Osteoblast (primary cell): ENCODE measurements at places on chromosomes 3 and 15. TPM values are rescaled to one million over a fixed set of nuclear protein-coding genes. Genes with fewer than 3 reads are reported as not detected.
A peak's percentile ranks its signal among the peaks of the same experiment; 100 is the strongest.

Gene SNTN
- total RNA-seq: not detected in 2 replicates

Gene ADAMTS17
- total RNA-seq: under 0.01 and 0.29 TPM in 2 replicates

Gene CIAO2A
- 45.2 and 51.0 TPM in 2 replicates for total RNA-seq

Gene SAMMSON
- not detected in 2 replicates for total RNA-seq

Gene OCA2
- not detected in 2 replicates for total RNA-seq

Gene CDHR4
- total RNA-seq: under 0.01 TPM in 1 of 2 replicates, not detected in the other

Gene SPINT1
- total RNA-seq: 0.72 and 0.88 TPM in 2 replicates

Gene GTF2E1
- 13.0 and 14.4 TPM in 2 replicates for total RNA-seq

Gene SPTBN5
- under 0.01 and 0.36 TPM in 2 replicates for total RNA-seq

Gene NPAP1
- total RNA-seq: not detected in 2 replicates

Gene DUOX2
- total RNA-seq: under 0.01 TPM in 1 of 2 replicates, not detected in the other

GRCh38 chr15:62850791-62851291, 191.7 kb upstream of the TPM1 start:
- peak overlapping the region; percentile 73 for H3K27ac ChIP-seq
- no peaks in the 10 kb centered on the region for H3K36me3 ChIP-seq
- peak overlapping the region; percentile 0 for H3K4me3 ChIP-seq
- peak; percentile 91 for DNase-seq

DNA sequence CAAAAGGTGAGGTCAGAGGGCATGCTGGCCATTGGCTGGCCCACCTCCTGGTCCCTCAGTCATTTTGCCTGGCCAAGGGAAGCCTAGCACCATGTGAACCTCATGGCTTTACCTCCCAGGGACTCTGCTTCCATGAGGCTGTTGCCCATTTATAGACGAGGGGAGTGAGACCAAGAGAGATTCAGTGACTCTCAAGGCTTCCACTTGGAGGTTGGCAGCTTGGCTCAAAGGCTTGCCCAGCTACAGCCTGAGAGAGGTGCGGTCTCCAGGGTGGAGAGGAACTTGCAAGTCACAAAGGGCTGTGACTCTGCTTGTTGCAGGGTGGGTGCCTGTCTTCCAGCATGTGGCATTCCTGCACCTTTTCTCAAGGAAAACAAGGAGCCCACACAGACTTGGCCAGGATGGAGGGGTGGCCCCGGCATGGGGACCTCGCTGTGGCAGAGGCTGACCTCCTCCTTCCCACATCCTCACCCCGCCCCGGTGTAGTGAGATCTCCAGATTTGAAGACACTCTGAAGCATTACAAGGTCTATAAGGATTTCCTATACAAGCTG, 24.5 kb downstream of the CFAP100 start:
- peak; percentile 65 for DNase-seq
- H3K4me3 ChIP-seq: no peak overlapping the region
- no peak overlapping the region for H3K27ac ChIP-seq
- no peaks in the 10 kb centered on the region for H3K4me1 ChIP-seq

- H3K4me1 ChIP-seq: no peaks in the 10 kb centered on the region
- H3K36me3 ChIP-seq: no peaks in the 10 kb centered on the region
- DNase-seq: no peak
- peaks cover 6% of the 10 kb centered on the region for H3K27me3 ChIP-seq
- no peak overlapping the region for H3K27ac ChIP-seq
These were observed 46.1 kb upstream of the TNFSF10 start for GRCh38 chr3:172569128-172570008.

DNA sequence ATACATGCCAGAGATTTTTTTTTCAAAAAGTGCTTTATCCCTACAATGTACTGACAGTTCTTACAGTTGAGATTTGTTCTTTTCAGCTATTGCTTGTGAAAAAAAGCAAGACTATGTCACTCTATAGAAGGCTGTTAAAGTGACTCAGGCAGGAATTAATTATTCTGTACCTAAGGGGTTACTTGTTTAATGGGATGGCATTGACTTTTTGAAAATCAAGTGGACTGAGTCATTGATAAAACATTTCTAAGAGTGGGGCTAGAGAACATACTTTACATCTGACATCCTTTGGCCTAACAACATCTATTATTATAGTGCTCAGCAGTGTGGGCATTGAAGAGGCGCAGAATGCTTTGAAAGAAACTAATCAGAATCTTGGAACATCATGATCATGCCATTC, 34.3 kb downstream of the INTS14 start:
- H3K36me3 ChIP-seq: peaks cover 49% of the 10 kb centered on the region
- no peaks in the 10 kb centered on the region for H3K27me3 ChIP-seq
- H3K27ac ChIP-seq: peak overlapping the region; percentile 53
- H3K4me3 ChIP-seq: no peak overlapping the region
- peaks cover 26% of the 10 kb centered on the region for H3K4me1 ChIP-seq

- H3K27me3 ChIP-seq: no peaks in the 10 kb centered on the region
- H3K4me3 ChIP-seq: no peak overlapping the region
- no peak for DNase-seq
- H3K36me3 ChIP-seq: no peaks in the 10 kb centered on the region
- no peaks in the 10 kb centered on the region for H3K4me1 ChIP-seq
These were observed 166.1 kb downstream of the PYDC2 start for GRCh38 chr3:191627064-191627463.

GRCh38 chr15:31458596-31459399, 132.2 kb downstream of the KLF13 start:
- H3K36me3 ChIP-seq: no peaks in the 10 kb centered on the region
- no peak for DNase-seq
- no peak overlapping the region for H3K27ac ChIP-seq
- H3K27me3 ChIP-seq: peaks cover 3% of the 10 kb centered on the region
- peaks cover 29% of the 10 kb centered on the region for H3K4me1 ChIP-seq

DNA sequence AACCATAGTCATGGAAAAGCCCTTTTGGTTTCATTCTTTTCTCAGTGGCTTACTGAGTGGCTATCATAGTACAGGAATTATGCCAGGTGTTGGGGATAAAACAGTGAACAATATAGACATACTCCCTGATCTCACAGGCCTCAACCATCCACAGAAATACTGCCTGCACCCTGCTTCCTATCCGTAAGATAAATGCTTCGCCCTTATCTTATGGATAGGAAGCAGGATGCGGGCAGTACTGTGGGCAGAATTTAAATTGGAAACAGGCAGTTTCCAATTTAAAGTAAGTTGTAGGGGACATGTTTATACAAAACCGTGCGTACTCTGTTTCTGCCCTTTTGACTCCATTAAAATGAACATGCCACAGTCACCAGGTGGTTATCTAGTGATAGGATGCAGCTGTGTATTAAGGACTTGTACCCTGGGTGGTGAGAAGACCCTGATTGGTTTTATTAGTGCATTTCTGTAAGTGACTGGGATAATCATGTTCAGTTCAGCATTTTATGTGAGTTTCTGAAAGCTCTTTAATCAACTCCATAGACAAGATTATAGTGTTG, 141.8 kb upstream of the BHLHE40 start:
- no peaks in the 10 kb centered on the region for H3K4me1 ChIP-seq
- H3K4me3 ChIP-seq: no peak overlapping the region
- no peak overlapping the region for H3K27ac ChIP-seq
- no peak for DNase-seq

DNA sequence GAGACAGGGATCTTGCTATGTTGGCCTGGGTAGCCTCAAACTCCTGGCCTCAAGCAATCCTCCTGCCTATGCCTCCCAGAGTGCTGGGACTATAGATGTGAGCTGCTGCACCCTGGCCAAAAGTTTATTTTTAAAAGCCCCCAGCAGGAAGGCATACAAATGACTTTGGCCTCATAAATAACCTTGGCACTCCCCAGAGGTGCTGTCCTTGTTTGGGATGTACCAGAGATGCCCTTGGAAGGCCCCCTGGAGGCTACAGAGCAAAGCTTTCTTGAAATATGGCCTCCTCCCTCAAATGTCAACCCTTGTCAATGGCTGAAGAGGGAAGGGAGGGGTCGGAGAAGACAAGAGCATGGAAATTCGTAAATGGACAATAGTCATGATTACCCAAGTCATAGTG, 14.0 kb upstream of the RTP3 start:
- no peak overlapping the region for H3K27ac ChIP-seq
- H3K36me3 ChIP-seq: no peaks in the 10 kb centered on the region
- H3K4me3 ChIP-seq: no peak overlapping the region
- peaks cover 25% of the 10 kb centered on the region for H3K27me3 ChIP-seq
- DNase-seq: no peak

DNA sequence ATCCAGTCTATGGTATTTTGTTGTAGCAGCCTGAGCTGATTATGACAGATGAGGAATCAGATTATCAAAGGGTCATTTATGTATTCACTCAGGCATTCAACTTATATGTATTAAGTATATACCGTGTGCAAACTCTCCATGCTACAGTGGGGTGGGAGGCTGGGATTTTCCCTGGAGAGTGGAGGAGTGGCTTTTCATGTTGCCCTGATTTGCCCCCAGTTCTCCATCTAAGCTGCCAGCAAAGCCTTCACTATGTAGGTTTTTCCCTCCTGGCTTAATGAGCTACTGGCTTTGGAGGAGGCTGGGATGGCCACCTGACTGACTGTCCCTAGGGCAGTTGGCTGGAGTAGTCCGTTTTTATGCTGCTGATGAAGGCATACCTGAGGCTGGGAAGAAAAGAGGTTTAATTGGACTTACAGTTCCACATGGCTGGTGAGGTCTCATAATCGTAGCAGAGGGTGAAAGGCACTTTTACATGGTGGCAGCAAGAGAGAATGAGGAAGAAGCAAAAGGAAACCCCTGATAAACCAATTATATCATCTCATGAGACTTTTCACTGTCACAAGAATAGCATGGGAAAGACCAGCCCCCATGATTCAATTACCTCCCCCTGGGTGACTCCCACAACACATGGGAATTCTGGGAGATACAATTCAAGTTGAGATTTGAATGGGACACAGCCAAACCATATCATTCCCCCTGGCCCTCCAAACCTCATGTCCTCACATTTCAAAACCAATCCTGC, 253.9 kb downstream of the RPLP1 start:
- peaks cover 6% of the 10 kb centered on the region for H3K4me1 ChIP-seq
- no peak for DNase-seq
- H3K4me3 ChIP-seq: no peak overlapping the region
- H3K36me3 ChIP-seq: no peaks in the 10 kb centered on the region
- no peak overlapping the region for H3K27ac ChIP-seq

DNA sequence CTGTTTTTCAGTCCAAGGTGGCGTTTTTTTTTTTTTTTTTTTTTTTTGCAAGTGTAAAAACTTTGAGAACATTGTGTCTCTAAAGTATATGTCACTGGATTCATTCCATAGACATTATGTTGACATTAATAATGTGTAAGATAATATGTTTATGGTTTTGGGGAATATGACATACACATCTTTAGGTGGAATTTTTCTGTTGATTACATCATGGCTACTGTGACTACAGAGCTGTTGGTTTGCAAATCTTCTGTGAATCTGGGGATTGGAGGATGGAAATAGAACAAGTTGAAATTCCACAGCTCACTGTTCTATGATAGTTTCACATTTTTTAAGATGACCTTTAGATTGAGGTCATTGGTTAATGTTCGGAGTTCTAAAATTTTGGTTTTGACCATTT, 24.4 kb upstream of the PLSCR2 start:
- no peak for DNase-seq
- no peaks in the 10 kb centered on the region for H3K27me3 ChIP-seq
- no peak overlapping the region for H3K27ac ChIP-seq
- no peak overlapping the region for H3K4me3 ChIP-seq
- H3K36me3 ChIP-seq: no peaks in the 10 kb centered on the region
- no peaks in the 10 kb centered on the region for H3K4me1 ChIP-seq

DNA sequence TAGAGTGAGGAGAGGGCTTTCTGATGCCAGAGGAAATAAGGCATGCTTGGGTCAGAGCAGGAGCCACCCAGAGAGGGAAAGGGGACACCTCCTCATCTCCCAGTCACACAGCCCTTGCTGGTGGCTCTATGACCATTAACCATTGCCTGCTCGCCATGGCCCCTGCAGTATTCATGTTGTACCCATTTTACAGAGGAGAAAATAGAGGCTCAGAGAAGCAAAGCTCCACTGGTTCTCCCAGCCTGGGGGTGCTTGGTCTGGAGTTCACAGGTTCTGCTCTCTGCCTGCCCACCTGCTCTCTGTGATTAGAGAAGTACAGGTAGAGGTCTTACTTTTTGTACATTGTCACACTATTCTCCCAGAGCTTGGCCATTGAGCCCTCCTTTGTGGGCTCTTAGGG, 56.2 kb downstream of the LINGO1 start:
- no peak overlapping the region for H3K4me3 ChIP-seq
- no peak overlapping the region for H3K27ac ChIP-seq
- no peak for DNase-seq
- H3K36me3 ChIP-seq: no peaks in the 10 kb centered on the region
- H3K27me3 ChIP-seq: no peaks in the 10 kb centered on the region
- no peaks in the 10 kb centered on the region for H3K4me1 ChIP-seq

DNA sequence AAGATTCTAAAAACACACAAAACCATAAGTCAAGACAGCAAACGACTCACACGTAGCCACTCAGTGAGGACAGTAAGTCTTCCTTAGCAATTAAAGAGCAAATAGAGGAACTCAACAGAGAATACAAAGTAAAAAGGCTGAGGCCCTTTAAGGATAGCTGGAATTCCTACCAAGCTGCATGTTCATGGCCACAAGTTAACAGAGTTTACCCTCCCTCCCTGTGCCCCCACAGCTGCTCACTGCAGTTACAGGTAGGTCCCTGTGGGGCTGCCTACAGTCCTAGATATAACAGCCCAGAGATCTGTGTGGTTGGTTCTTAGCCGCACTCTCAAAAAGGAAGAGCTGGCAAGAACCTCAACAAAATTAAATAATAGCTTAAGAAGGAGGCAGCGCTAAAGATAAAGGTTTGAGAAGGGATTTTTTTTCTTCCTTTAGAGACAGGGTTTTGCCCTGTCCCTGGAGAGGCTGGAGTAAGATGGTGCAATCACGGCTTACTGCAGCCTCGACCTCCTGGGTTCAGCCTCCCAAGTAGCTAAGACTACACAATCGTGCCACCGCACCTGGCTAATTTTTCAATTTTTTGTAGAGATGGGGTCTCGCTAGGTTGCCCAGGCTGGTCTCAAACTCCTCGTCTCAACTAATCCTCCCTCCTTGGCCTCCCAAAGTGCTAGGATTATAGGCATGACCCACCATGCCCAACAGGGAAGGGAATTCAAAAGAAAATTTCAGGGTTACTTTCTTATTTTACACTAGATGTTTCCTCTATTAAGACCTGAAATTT, 19.3 kb downstream of the SFMBT1 start:
- no peak for DNase-seq
- no peaks in the 10 kb centered on the region for H3K4me1 ChIP-seq
- H3K27ac ChIP-seq: no peak overlapping the region
- no peaks in the 10 kb centered on the region for H3K36me3 ChIP-seq
- H3K27me3 ChIP-seq: no peaks in the 10 kb centered on the region

- no peaks in the 10 kb centered on the region for H3K36me3 ChIP-seq
- peaks cover 3% of the 10 kb centered on the region for H3K4me1 ChIP-seq
- H3K27ac ChIP-seq: peak overlapping the region; percentile 12
These were observed 15.4 kb downstream of the CCDC54 start for GRCh38 chr3:107392549-107393165.
